ENCODE measurements at places on chromosomes 6 and 20. TPM values are rescaled to one million over a fixed set of nuclear protein-coding genes. Genes with fewer than 3 reads are reported as not detected.

Gene LBP
- total RNA-seq: 0.55 TPM

Gene RIMS1
- 22.2 TPM for total RNA-seq

Gene LINC00237
- total RNA-seq: not detected

Gene ENPP1
- total RNA-seq: 4.5 TPM

Gene SEL1L2
- total RNA-seq: 0.52 TPM

Gene TDRD6
- total RNA-seq: 1.3 TPM

Gene NKAPL
- total RNA-seq: 1.9 TPM

Gene ZBTB46
- total RNA-seq: 9.0 TPM

Gene MTCH1
- total RNA-seq: 206 TPM

Gene LY6G6D
- total RNA-seq: not detected

Gene ERVFRD-1
- 0.40 TPM for total RNA-seq

Gene MYBL2
- total RNA-seq: 1.6 TPM

Gene NR2E1
- not detected for total RNA-seq

Gene CST2
- not detected for total RNA-seq

Gene FILIP1
- total RNA-seq: 22.9 TPM

Gene ZSCAN26
- total RNA-seq: 17.2 TPM

Gene CENPW
- total RNA-seq: 3.3 TPM
